Activated naive CD8-positive, alpha-beta T cell treated with anti-CD3 and anti-CD28 coated beads, Interleukin-2, amount 10 ng/mL, durations not matched to agents 7 days and 5 days (primary cell): ENCODE measurements at places on chromosomes 16 and 17.
A peak's percentile ranks its signal among the peaks of the same experiment; 100 is the strongest.

- no peak for DNase-seq
Observed at GRCh38 chr16:58970775-58971174, 236.7 kb upstream of the GOT2 start.

DNA sequence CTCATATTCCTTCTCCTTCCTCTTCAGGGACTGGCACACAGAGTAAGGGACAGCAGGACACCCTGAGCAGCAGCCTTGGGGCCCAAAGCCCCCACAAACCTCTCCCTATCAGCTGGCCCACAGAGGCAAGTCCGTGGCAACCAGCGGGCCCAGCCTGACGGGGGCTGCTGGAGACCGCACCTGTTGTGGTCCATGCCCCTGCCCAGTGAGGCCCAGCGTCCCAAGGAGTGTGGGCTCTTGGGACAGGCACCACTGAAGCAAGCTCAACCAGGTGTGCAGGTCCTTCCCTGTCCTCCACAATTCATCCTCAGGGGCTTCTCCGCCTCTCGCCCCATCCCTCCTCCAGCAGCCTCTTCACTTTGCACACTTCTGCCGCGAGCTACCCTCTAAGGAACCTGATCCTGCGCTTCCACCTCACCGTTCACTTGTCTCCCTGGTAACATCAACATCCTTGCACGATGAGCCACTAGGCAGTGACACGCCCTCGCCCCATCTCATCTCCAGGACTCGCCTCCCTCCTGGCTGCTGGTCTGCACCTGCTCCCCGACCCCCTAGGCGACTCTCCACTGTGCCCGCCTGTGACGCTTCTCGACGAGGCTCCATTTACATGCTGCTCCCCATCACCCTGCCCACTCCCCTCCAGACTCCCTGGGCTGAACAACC lies 12.7 kb downstream of the MNT start:
- no peak for DNase-seq

DNA sequence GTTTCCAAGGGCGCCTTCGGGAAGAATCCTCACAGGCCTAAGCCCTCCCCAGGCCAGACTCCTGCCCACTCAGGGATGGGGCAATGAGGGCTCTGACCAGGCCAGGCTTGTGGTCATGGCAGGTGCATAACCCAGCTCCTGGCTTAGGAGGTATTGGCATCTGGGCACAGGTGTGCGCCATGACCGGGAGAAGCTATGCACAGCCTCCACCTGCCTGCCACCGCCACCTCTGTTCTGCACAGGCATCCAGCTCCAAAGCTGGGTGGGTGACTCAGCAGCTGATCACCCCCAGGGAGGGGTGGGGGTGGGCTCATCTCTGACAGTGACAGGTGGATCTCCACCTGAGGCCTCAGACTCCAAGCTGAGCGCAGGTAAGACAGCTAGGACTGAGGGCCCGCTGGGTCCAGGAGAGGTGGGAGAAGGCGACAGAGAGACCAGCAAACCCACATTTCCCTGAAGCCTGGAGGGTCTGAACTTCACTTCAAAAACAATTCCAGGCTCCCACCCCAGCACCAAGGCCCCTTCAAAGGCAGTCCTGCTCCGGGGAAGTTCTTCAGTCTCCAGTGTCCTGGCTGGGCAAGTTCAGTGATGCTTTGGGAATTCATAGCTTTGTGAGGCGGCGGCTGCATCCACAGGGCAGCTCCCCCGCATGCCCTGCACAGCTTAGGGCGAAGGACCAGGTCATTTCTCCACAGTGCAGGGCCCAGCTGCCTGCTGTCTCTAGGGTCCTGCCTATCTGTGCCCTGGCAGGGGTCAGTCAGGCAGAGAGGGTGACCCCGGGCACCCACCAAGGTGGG lies 121.6 kb upstream of the SMURF2 start:
- peak; percentile 29 for DNase-seq

DNA sequence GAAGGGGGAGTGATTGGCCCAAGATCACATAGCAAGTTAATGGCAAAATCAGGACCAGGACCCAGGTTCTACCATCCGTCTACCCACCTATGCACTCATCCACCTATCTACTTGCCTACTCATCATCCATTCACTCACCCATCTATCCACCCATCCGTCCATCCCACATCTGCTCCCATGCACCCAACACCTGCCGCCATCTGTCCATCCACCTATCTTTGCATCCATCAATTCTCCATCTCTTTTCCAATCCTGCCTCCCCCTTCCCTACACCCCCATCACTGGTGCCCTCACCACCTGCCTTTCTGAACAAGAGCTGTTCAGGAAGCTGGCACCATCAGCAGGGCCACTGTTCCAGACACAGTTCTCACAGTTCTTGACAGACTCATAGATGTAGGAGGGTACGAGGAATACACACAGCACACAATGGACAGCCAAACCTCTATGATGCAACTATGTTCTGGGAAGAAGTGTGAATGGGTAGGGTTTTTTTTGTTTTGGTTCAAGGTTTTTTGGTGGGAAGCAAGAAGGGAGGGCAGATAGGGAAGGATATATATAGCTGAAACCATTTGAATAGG lies 4.5 kb downstream of the SAMD14 start:
- DNase-seq = no peak

DNA sequence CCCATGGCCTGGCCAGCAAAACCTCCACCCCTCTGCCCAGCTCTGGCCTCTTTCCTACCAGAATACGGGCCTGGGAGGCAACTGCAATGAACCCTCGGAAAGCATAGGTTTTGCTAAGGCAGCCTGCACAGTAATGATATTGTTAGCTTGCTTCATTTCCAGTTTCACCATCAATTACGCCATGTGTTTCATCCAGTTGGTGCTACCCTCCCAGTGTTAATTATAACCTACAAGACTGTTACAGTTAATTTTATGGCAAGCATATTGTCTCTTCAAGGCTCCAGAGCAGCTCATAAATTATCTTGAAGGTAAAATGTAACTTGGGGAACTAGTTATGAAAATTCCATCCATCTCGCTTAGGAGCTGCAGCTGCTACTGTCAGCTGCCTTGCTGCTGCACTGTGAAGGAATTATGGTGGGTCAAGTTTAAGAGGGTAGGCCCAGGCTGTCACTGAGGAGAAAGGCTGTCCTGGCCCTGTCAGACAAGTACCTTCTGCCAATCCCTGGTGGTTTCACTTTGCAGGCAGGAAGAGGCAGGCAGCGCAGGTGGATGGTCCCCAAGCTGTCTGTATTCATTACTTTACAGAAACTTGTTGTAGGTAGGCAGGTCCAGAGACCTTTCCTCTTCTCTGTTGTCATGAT lies 242.9 kb downstream of the FTO start:
- DNase-seq = no peak

- DNase-seq = peak; percentile 72
Observed at GRCh38 chr17:75516619-75517296, 430 bp downstream of the TSEN54 start.
